ENCODE measurements at places on chromosomes 6 and 20.

DNA sequence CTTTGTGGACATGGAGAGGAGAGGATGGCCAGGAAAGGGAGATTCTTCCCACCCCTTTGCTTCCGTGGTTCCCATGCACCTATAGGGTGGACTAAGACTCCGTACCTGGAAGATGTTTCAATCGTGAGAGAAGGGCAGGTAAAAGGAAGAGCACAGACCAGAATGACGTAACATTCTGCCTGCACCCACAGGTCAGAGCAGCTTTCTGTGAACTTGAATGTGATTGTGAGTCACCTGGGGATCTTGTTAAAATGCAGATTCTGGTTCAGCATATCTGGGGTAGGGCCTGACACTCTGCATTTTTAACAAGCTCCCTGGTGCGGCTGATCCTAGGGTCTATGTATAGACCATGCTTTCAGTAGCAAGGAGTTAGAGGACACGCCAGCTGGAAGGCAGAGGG is 164.1 kb upstream of the SGK1 start:
- no peak for DNase-seq

DNA sequence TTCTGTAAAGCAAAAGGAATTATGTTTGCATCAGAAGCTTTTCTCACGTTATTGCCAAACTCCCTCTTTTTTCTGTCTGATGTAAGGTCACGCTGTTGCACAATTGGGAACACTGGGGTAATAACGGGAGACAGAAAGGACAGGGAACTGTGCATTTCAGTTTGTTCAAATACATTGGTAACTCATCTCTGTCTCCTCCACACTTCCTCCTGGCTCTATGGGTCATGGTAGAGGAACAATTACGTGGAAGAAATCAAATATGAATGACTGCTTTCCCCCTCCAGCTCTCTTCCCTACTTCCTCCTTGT is 132.2 kb upstream of the TNFAIP3 start:
- no peak for DNase-seq

DNA sequence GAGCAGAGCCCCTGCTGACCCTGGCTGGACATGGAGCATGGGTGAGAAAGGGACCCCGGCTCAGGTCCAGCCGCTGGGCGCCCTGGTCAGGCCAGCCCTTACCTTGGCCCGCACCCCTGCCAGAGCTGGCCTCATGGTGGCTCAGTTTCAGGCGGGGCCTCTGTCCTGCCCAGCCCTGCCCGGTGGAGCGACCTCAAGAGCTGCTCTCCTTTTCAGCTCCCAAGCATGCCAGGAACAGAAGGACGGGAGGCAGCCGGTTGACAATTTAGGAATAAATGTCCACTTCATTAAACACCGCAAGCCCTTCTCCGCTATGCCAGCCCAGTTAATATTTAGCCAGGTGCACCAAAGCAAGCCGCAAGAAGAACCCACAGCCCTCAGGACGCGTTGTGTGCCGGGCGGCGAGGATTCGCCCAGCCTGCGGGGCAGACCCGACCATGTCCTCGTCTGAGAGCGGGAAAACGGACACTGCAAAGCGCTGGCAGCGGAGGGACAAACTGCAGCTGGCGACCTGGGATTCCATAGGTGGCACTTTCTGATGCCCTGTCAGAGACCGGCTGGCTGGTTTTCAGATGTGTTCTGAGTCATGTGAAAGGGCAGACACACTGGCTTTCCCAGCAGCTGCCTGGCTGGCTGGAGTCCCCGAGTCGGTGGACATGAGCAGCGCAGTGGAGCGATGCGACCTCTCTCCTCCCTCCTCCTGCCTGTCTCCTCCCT is 221.9 kb downstream of the TTLL2 start:
- no peak for DNase-seq

DNA sequence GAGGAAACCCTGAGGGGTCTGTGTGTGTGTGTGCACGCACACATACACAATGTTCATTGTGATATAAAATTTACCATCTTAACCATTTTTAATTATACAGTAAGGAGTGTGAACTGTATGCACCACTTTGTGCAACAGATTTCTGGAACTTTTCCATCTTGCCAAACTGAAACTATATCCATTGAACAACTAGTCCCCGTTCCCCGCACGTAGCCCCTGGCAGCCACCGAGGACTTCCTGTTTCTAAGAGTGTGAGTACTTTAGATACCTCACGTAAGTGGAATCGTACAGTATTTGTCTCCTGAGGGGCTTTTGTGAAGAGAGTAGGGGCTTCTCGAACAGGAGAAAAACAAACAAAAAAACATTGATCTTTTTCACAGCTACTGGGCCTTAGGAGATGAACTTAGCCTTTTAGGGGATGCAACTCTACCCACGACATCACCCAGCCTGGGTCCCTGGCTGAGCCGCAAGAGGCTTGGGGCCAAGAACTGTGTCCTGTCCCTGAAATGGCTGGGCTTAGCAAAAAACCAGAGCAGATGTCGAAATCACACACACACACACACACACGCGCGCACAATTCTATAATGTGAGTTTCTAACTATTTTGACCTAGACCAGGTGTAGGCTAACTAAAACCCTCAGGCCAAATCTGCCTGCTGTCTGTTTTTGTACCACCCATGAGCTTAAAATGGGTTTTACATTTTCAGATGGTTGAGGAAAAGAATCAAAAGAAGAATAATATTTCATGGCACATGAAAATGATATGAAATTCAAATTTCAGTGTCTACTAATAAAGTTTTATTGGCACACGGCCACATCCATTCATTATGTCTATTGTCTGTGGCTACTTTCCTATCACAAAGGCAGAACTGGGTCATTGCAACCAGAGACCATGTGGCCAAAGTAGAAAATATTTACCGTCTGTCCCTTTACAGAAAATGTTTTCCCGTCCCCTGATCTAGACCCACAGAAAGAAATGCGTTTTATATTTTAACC is 144.2 kb downstream of the EYA2 start:
- no peak for DNase-seq

DNA sequence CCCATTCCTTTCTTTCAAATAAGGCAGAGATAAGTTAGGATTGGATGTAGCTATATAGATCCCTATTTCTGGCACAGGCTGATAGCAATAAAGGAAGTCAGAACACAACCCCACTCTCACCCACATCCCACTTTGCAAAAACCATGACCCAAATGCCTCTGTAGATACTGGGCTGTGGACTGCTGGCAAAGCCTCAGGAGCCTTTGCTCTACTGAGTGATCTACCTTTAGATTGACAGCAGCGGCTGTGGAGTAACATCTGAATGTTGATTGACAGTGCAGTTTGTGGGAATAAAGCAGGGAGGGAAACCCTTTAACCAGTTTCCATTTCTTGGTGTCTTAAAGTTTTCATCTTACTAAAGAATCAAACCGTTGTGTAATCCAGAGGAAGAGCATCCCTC is 6.7 kb upstream of the TMEM30A start:
- no peak for DNase-seq

DNA sequence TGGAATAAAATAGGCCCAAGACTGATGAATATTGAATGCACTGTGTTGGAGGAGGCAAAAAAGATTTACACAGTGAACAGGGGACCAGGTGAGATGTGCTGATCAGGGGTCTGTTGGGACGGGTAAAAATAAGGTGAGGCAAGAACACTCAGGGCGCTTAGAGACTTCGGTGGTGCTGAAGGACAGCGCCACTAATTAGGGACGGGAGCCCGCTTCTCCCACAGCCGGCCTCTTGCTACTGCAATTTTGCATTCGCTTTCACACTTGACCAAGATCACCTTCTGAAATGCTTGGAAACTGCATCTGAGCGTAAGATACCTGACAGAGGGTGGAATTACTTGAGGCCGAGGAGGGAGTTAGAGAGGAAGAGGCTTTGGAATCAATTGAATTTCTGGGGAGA is 7.3 kb downstream of the TFAP2D start:
- DNase-seq: peak; percentile 1

DNA sequence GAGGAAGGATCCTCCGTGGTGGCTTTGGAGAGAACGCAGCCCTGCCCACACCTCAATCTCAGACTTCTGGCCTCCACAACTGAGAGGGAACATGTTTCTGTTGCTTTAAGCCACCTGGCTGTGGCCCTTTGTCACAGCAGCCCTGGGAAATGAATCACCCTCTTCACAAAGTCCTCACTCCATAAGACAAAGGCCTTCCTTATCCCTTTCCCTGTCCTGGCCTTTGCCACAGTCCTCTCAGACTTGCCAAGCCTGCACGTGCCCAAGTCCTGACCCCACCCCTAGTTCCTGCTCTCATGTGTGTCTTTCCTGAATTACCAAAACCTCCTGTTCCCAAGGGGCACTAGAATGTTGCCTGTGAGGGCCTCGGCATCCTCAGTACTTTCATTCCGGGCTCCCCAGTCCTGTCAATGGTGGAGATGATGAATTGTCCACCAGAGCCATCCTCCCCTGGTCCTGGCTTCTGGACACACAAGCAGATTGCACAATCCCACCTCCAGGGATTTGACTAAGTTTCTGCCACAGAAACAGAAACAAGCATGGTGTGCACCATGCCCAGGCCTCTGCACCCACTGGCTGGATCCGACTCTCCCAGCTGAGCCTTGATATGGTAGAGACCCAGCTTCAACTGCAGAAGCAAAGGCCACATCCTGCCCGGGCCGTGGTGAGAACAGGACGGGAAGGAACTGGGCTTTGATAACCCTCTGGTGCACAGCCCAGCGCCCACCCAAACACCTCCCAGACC is 232.6 kb upstream of the PDE10A start:
- no peak for DNase-seq

GRCh38 chr6:167524261-167525111 is 199.6 kb downstream of the TTLL2 start:
- DNase-seq: no peak

DNA sequence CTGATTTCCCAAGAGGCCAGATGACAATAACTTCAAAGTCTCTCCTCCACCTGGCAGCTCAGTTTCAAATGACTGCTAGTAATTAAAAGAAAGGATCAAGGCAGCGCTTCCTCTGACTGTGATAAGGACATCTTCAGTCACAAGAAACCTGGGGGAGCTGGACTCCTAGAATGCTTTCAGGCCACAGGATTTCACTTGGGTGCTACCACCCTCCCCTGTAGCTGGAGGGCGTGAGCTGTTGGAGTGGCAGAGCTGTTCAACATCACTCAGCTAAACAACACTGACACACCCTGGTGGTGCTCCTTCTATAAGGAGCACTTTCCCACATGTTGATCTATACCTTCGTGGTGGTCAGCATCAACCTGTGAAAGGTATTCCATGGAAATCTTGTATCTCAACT is 2.2 kb upstream of the CNR1 start:
- no peak for DNase-seq

- DNase-seq: no peak
Observed at GRCh38 chr6:79232696-79233462, 1.6 kb downstream of the HMGN3 start.

DNA sequence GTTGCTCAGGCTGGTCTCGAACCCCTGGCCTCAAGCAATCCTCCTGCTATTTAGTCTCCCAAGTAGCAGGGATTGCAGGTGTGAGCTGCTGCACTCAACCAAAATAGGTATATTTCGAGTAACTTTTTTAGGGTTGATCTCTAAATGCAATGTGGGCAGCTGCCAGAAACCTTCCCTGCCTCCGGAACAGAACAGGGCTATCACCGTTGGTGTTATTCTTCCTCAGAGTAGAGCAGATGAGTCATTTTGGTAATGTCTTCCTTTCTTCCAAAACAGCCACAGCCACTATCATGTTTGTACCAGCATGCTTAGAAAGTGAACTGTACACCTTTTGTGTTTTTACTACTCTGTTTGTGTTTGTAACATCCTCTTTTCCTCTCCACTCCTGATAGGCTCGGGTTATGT is 44.1 kb downstream of the SNX9 start:
- DNase-seq: peak; percentile 60

GRCh38 chr6:143090314-143091044 is 29.8 kb downstream of the AIG1 start:
- no peak for DNase-seq

DNA sequence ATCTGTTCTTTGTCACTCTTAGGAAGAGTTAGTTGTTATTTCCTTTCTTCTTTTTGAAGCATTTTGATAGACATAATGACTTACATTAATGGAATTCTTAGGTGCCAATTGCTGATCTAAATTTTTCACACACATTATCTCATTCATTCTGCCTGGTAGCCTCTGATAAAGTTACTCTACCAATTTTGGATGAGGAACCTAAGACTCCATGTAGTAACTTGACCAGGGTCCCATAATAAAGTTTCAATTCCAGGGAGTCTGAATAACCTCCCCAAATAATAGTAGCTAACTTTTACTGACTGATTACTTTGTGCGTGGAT is 73.2 kb upstream of the CITED2 start:
- no peak for DNase-seq

GRCh38 chr6:157505912-157506491 is 125.0 kb downstream of the ZDHHC14 start:
- DNase-seq: no peak

DNA sequence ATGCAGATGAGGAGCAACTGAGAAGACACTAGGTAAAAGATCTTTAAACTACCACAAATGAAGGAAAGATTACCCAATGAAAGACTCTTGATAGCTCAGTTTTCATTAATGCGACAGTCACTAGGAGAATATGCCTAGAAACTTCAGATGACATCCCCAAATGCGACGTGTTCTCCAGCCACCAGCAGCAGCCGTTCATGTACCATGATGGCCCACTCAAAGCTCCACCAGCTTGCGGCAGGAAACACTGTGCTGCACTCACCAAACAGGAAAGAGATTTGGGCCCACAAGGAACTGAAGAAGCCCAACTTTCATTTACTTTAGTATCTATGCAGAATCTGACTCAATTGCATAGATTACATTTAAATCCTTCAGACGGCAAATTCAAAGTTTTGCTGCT is 7.5 kb downstream of the DIDO1 start:
- DNase-seq: no peak

DNA sequence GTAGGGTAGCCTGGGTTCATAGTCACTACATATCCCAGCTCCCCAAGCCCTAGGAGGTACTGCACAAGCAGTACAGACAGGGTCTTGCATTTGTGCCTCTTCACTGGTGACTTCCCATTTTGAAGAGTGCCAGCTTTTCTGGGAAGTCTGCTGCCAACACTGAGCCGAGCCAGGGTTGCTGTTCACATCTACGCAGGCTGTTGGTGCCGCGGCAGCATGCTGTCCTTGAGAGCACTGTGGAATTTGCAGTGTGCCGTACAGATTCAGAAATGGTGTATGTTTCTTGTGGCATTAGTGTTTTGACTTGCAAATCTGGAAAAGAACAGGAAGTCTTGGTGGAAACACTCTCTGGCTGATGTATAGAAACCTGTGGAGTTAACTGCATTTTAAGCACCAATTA is 67.5 kb downstream of the JARID2 start:
- DNase-seq: no peak

- peak; percentile 32 for DNase-seq
Observed at GRCh38 chr6:137780447-137781034, 86.5 kb upstream of the TNFAIP3 start.
